Brain pericyte (primary cell): ENCODE measurements at places on chromosomes 5 and 9.
A peak's percentile ranks its signal among the peaks of the same experiment; 100 is the strongest.

DNA sequence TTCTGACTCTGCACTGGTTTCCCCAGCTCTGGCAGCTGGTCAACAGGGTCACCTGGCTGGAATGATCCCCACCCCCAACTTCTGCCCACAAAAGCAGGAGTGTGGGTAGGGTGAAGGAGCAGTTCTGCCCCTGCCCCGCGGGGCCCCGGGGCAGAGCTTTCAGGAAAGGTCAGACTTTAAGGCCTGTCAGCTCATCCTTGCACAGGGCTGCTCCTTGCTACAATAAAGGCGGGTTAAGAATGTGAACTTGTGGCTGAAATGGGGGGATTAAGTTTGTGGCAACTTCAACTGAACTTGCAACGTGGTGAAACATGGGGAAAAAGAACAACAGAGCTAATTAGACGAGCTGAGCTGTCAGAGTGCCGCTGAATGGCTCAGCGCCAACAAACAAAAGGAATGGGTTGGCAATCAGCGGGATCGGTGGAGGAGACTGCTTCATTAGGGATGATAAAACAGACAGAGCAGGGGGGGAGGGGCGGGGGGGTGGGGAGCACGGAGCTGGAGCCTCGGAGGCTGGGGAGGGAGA is 50.8 kb downstream of the CRB2 start:
- DNase-seq, result no peak

DNA sequence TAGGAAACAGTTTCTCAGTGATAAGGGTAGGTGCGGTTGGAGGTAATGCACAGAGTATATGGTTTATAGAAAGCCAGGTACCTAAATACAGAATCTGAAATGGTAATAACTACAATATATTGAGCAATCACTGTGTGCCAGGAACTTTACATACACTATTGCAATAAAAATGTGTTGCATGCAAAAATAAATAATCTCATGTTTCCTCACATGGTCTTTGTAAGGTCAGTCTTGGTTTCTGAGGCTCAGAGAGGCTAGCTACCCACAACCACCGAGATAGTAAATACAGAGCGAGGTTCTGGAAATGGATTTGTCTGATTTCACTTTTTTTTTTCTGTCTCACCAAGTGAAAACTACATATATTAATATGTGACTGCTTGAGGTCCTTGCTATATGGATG is 128.9 kb downstream of the CAMK4 start:
- no peak for DNase-seq

DNA sequence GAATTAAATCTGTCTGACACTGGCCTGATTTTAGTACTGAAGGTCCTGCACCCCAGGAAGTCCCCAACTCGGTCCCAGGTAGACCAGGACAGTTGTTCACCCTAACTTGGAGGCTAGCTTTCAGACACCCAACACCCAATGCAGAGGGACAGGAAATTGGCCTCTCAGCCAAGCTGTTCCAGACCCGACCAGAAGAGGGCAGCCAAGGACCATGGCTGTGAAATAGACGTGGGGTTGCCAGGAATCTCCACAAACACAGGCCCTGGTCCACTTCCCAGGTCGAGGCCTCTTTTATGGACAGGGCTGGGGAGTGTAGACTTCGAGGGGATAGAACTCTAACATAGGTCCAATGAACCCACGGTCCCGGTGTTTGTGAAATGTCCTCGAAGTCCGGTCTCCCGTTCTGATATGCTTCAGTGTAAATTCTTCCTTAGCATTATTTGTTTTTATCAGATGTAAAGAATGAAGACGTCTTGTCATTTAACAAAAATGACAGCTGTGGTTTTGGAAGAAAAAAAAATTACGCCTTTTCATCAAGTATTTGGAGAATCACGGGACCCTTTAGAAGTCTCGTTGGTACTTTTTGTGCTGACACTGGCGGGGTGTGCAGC is 260.3 kb upstream of the ADAMTS16 start:
- DNase-seq, result peak; percentile 18

DNA sequence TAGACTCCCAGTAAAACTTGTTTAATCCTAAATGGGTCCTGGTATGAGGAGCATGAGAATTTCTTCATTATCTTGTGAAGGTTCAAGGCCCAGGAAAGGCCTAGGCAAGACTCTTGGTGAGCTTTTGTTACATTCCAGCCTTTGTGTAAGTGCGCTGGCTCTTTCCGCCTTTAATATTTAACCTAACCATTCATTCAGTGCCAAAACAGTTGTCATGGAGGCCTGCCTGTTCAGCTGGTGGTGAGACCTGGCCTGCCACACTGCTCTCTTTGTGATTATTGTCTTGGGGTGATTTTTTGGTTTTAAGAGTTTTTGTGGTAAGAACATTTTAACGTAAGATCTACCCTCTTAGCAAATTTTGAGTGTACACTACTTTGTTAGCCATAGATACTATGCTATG is 127.5 kb upstream of the WWC1 start:
- DNase-seq, result no peak

GRCh38 chr5:17214893-17215292 is 2.5 kb upstream of the BASP1 start:
- DNase-seq, result no peak

- no peak for DNase-seq
These were observed 69.0 kb upstream of the PHYKPL start for GRCh38 chr5:178301641-178302040.

DNA sequence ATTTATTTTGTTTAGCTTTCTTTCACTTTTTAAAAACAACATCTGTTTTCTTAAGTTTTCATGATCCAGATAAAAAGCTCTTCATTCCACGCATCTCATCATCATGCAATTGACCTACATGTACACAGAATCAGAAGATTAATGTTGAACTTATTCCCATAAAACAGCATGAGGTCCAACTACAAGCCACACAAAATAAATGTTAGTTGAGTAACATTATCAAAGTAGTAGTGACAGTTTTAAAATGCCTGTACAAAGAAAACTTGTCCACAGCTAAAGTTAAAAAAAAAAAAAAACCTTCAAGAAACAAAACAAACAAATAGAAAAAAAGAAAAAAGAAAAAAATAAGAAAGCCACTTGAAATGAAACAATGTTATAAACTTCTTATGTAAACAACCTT is 846.3 kb downstream of the TLE1 start:
- DNase-seq, result peak; percentile 47

DNA sequence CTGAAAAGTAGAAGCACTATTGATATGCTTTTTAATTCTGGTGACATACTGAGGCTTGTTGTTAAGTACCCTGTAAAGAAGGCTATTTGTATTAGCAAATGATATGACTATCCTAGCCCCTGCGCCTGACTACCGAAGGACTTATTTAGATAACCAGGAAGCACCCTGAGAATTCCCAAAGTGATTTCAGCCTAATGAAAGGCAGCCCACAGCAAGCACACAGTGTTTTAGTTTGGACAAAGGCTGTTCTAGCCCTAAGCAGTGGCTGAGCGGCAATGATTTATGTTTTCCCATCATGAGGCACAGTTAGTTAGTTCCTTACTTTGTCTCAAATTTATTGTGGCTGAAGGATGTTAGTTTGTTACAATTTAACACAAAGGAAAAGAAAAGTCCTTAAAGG is 235.3 kb downstream of the KCTD16 start:
- DNase-seq, result no peak

DNA sequence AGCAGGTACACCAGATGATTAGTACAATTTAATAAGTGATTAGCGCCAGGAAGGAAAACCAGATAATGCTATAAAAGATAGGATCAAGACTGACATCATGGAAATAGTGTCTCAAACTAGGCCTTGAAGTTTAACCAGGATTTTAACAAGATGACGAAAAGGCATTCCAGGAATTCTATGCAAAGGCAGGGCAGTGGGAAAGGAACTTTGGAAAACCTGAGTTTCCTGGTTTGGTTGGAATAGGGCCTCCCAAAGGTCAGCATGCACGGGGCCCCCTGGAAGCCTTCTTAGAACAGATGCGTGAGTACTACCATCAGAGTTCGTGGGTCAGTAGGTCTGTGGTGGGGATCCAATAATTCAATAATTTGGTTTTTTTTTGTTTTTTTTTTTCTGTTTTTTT is 935.2 kb upstream of the DMAC1 start:
- DNase-seq, result no peak

DNA sequence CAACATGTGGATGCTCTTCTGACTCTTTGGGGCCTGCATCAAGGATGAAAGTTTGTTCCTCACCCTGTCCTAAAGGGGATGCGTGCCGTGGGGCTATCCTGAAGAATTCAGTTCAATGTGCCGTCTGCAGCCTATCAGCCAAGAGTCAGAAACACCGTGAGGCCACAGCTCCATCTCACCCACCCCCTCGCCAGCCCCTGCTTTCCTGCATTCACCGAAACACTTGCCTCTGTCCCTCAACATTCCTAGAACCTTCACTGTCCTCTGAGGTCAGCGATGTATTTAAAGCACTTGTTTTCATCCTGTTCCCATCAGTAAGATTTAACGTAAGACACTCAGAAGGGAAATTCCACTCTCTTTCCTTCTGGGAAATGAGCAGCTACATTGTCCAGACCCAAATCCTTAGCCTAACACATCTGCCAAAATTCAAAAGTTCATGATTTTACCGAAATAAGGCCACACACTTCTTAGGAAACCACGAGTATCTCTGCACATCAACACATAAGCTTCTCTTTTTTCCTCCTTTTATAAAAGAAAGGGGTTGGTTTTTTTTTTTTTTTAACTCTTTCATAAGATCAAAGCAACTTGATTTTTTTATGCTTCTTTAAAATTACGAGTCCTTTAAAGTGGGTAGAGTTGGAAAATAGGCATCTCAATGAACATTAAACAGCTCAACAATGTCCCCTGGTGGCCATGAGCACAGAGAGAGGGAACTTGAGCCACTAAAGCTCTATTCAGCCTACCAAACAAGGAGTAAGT is 100.7 kb downstream of the SUSD1 start:
- peak; percentile 71 for DNase-seq

- no peak for DNase-seq
These were observed 77.6 kb downstream of the SIL1 start for GRCh38 chr5:139120521-139120920.

GRCh38 chr9:109198736-109199382 is 31.8 kb upstream of the FRRS1L start:
- no peak for DNase-seq

DNA sequence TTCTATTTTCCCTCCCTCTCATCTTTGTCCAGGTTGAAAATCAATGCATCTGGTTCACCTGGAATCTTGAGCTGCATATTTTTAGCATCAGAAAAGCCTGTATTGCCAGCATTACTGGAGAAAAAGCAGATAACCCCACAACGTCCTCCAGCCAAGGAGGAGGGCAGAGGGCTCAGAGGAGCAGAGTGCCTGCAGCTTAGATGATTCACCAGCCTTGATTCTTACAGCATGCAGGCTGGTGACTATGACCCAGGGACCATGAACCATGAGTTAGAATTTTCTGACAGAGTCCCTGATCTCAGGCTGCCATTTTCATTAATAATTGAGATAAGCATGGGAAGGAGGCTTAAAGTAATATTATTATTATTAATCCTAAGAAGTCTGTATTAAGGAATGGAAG is 278.2 kb downstream of the BRINP1 start:
- no peak for DNase-seq
